ENCODE measurements at places on chromosomes 5 and 9.

GRCh38 chr9:93116072-93116961, 17.7 kb downstream of the NINJ1 start:
- DNase-seq = no peak

DNA sequence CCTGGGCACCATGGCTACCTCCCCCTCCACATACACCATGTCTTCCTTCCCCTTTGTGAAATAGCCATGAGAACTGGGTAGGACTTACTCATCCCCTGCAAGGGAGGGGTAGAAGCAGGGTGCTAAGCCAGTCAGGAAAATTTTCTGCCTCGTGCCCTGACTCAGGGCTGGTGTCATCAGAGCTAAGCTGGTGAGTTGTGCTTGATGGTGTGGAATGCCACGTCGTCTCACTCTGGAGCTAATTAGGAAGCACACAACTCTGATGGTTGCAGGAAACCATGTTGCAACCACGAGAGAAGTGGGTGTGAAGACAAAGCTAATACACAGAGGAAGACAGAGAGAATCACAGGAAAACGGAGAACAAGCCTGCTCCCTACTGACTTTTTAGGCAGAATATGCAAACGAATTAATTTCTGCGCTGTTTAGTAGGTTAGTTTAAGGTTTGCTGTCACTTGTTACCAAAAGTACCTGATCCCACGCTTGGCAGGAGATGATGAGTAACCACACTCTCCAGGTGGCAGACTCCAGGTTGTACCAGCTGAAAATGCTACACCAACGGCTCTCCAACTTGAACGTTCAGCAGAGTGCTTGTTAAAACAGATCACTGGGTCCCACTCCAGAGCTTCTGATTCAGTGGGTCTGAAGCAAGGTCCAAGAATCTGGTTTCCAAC, 54.5 kb downstream of the STK10 start:
- DNase-seq = no peak

GRCh38 chr9:15374310-15374709, 48.4 kb upstream of the SNAPC3 start:
- no peak for DNase-seq

DNA sequence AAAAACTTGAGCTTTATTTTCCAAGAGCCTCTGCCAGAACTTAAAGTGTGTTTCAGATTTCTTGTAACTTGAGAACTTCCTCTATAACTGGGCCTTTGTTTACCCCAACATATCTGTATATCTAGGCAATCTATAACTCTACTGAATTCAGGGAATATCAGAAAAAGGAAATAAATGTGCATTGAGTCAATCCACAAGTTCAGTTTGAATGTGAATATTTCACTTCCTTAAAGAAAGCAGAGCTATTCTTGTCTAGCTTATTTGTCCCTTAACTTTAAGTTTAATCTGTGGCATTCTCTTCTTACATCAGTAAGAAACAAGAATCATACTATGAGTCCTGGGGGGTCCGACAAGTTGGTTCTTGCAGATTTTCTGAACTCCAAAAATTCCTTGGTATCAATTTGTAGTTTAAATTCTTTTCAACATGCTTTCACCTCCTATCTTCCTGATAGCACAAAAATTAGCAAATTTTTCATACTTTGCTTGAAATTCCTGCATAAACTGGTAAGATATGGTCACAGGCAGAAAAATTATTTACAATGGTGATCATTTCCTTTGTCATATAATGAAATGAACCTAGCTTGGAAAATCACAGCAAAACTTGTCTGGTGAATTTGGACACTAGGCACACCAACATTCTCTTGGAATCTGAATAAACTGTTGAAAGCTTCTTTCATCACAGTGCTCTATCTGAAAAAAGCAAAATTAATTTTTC, 19.8 kb upstream of the ITGA1 start:
- no peak for DNase-seq

DNA sequence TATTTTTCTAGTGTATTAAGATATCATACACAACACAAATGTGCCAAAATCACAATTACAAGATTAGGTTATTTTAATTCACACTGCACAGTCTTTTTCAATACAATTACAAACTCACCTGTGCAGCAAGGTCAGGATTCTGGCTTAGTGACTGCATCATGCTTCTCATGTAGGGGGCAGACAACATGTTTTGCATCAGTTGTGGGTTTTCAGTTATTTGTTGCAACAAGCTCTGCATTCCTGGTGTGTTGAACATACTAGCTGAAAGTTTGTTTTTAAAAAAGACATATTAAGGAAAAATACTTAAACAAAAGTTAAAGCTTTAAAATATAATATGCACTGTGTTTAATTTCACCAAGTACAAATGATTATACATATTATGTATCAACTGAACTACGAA, 38.7 kb downstream of the UBQLN1 start:
- no peak for DNase-seq

GRCh38 chr9:111068771-111069170, 30.5 kb upstream of the LPAR1 start:
- DNase-seq = no peak

All from H7 (cell line).